Neural crest cell (in vitro differentiated cells): ENCODE measurements at places on chromosomes 2 and 18. TPM values are rescaled to one million over a fixed set of nuclear protein-coding genes. Genes with fewer than 3 reads are reported as not detected.

The DAPL1 gene
- total RNA-seq = not detected in 2 replicates

The IL36G gene
- total RNA-seq = not detected in 2 replicates

The SCYGR7 gene
- not detected in 2 replicates for total RNA-seq

The PLEKHH2 gene
- total RNA-seq = 1.9 and 2.1 TPM in 2 replicates

The PLA2R1 gene
- total RNA-seq = 0.09 and 0.18 TPM in 2 replicates

The HOXD8 gene
- total RNA-seq = not detected in 2 replicates

The TMEM247 gene
- total RNA-seq = not detected in 2 replicates

The CELF4 gene
- total RNA-seq = 1.8 and 1.9 TPM in 2 replicates

The MTX2 gene
- 23.7 and 25.6 TPM in 2 replicates for total RNA-seq

The RFTN2 gene
- 16.0 and 20.6 TPM in 2 replicates for total RNA-seq

The HOXD9 gene
- not detected in 2 replicates for total RNA-seq

The ITPRID2 gene
- total RNA-seq = 115 and 133 TPM in 2 replicates

The COMMD1 gene
- total RNA-seq = 30.1 and 30.5 TPM in 2 replicates

- H3K4me1 ChIP-seq = no peaks in the 10 kb centered on the region
- H3K27me3 ChIP-seq = no peaks in the 10 kb centered on the region
- H3K4me3 ChIP-seq = no peak overlapping the region
These were observed 335.7 kb upstream of the CDH7 start for GRCh38 chr18:65415098-65415497.

GRCh38 chr2:189363559-189363958 is 77.7 kb upstream of the WDR75 start:
- H3K27me3 ChIP-seq = no peaks in the 10 kb centered on the region
- no peak overlapping the region for H3K27ac ChIP-seq
- no peaks in the 10 kb centered on the region for H3K36me3 ChIP-seq
- no peak overlapping the region for H3K4me3 ChIP-seq

DNA sequence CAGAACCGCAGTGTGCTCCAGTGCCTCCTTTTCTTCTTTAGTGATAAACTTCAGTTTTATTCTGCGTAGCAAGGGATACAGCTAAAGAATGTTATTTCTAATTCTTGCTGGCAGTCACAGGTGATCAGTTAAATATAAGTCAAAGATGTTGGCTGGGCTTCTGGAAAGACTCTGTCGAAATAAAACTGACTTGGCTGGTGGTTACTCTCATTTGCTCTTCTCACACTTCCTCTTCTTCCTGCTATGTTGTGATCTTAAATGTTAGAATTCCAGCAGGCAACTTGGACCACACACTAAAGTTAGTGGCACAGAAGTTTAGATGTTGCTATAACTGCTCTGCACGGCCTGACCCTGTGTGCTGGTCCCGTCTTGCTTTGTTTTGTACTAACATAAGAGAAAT is 278.6 kb downstream of the CDH19 start:
- no peaks in the 10 kb centered on the region for H3K36me3 ChIP-seq
- H3K4me3 ChIP-seq = no peak overlapping the region
- H3K4me1 ChIP-seq = no peaks in the 10 kb centered on the region
- no peaks in the 10 kb centered on the region for H3K27me3 ChIP-seq
- no peak overlapping the region for H3K27ac ChIP-seq

DNA sequence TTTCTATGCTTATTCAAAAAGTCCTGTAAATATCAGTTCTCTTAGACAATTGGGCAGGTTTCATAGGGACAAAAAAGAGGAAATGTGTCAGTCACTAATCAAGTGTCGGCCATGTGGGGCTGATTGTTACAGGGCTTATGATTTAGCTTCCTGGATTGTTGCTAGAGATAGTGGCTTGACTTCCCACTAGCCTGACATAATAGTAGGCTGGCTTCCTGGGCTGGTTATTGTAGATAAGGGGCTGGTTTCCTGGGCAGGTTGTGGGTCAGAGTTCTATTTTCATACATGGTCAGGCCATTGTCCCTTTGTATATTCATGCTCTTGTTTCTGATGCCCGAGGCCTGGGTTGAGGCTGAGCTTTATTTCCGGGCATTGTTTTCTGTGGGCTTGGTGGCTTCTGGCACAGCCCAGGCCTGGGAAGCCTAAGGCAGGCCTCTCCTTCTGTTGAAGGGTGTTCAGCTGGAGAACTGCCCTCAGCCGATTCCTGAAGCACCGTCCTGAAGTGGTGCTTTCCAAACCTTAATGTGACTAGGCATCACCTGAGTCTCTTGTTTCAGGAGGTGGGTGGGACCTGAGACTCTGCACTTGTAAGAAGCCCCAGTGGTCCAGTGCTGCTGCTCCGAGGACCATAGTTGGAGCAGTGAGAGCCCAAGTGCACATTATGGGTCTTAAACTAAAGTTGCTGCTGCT is 37.0 kb downstream of the CD8B2 start:
- no peaks in the 10 kb centered on the region for H3K4me1 ChIP-seq
- no peaks in the 10 kb centered on the region for H3K27me3 ChIP-seq
- DNase-seq = no peak
- H3K36me3 ChIP-seq = no peaks in the 10 kb centered on the region
- H3K4me3 ChIP-seq = no peak overlapping the region

GRCh38 chr2:42129947-42130346 is 39.2 kb upstream of the EML4 start:
- H3K4me3 ChIP-seq = no peak overlapping the region
- no peak overlapping the region for H3K27ac ChIP-seq
- H3K27me3 ChIP-seq = peaks cover 6% of the 10 kb centered on the region
- peaks cover 28% of the 10 kb centered on the region for H3K4me1 ChIP-seq
- DNase-seq = no peak

DNA sequence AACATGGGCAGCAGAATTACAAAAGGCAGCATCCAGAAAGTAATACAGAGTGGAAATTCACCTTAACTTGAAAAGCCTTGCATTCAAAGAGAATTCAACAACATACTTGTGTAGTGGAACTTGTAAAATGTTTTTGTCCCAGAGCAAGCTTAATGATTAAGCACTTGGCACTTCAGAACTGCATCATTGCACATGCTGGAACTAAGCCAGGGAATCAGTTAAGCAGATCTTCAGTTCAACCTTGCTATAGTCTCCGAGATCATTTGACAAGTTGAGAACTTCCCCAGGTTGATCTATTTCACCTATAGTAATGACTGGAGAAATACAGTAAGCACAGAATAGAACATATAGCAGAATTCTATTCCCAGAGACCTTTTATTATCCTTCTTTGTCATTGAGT is 1337.2 kb upstream of the NXPH2 start:
- no peaks in the 10 kb centered on the region for H3K27me3 ChIP-seq
- no peaks in the 10 kb centered on the region for H3K36me3 ChIP-seq
- H3K4me1 ChIP-seq = no peaks in the 10 kb centered on the region

DNA sequence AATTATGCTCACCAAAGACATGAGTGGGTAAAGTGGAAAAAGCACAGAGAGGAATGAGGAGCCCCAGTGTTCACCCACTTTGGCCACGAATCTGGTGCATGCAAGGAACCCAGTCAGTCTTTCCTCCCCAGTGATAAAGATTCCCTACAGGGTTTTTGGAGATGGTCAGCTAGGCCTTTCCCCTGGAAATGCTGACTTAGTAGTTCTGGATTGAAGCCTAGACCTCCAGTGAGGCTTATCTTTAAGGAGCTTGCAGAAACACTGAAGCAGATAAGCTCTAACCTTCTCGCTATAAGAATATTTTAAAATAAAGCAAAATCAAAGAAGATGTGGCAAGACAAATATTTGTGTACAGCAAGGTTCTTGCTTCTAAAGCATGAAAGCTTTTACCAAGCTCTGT is 178.3 kb upstream of the CCDC68 start:
- no peaks in the 10 kb centered on the region for H3K4me1 ChIP-seq
- DNase-seq = no peak
- no peak overlapping the region for H3K4me3 ChIP-seq
- no peak overlapping the region for H3K27ac ChIP-seq

- no peak overlapping the region for H3K4me3 ChIP-seq
- H3K4me1 ChIP-seq = peaks cover 20% of the 10 kb centered on the region
- H3K36me3 ChIP-seq = no peaks in the 10 kb centered on the region
- no peaks in the 10 kb centered on the region for H3K27me3 ChIP-seq
- no peak overlapping the region for H3K27ac ChIP-seq
These were observed 330.8 kb downstream of the TXNL1 start for GRCh38 chr18:56307354-56308170.

GRCh38 chr2:167411367-167411766 is 523.1 kb downstream of the XIRP2 start:
- no peaks in the 10 kb centered on the region for H3K27me3 ChIP-seq
- H3K4me1 ChIP-seq = no peaks in the 10 kb centered on the region
- DNase-seq = no peak

- H3K4me3 ChIP-seq = peak overlapping the region; percentile 99
- peaks cover 15% of the 10 kb centered on the region for H3K36me3 ChIP-seq
- H3K27ac ChIP-seq = peak overlapping the region; percentile 98
- DNase-seq = peak; percentile 71
These were observed 2.1 kb downstream of the BCL2L11 start for GRCh38 chr2:111122631-111123421.

GRCh38 chr18:34794348-34794747 is 84.2 kb downstream of the DTNA start:
- DNase-seq = no peak
- no peak overlapping the region for H3K27ac ChIP-seq

DNA sequence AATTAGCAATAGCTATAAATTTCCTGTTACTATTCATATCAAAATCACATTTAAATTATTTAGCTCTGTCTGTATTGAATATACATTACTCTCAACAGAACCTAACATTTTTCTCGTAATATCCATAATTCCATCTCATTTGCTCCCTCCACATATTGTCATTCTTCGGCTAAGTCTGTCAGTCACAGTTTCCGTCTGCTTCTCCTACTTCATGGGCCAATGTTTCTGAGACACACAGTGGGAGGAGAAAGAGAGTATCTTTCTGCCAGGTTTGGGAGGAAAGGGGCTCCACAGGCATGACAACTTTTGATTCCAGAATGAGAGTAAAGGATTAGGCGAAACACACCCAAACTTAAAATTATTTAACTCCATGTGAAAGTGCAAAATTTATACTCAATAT is 273.1 kb upstream of the SMIM21 start:
- no peak overlapping the region for H3K4me3 ChIP-seq
- no peak for DNase-seq
- no peak overlapping the region for H3K27ac ChIP-seq

DNA sequence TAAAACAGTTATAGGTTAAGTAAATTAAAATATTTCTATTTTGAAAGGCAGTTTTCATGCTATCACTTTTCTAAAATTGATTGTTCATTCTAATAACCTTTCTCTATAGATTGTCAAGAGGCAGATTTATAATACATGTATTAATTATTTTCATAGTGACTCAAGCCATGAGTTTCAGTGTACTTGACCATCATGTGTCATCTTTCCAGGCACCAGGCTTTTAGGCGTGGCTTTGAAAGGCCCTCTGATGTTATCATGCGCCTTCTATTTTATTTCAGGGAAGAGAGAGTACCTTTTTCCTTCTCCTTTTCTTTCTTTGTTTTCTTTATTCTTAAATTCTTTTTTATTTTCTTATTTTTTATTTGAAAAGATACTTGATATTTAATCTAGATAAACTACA is 128.3 kb upstream of the ETAA1 start:
- no peaks in the 10 kb centered on the region for H3K36me3 ChIP-seq
- peaks cover 5% of the 10 kb centered on the region for H3K4me1 ChIP-seq
- no peak overlapping the region for H3K4me3 ChIP-seq
- no peaks in the 10 kb centered on the region for H3K27me3 ChIP-seq
- H3K27ac ChIP-seq = no peak overlapping the region

DNA sequence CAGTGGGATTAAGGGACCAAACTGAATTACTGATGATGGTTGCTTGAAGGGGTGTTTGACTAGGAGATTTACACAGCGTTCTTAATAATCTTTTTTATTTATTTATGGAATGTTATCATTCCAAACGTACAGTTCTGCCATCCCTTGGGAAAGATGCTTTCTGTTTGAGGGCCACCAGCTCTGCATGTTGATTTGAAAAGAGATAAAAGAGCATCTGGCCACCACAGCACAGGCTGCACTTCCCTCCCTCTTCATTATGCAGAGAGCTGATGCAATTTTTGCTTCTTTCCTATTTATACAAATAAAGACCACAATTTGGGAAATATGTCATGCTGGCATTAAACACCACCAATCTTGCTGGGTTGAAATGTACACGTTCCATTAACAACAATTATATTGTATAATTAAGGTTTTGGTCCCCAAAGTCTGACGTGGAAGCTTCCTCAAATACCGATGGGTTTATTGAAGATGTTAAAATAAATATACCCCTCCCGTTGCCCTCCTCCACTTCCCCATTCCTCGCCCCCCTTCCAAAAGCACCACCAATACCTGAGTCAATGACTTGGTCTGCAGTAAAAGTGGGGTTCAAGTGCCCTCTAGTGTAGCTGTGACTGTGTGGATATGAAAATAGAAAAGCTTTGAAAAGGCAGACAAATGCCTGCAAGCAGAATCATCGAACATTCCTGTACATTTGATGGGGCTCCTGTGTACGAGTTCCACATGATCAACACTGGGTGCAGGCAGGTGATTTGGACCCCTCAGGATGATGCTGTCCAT is 211.9 kb downstream of the HRH4 start:
- DNase-seq = no peak
- no peak overlapping the region for H3K27ac ChIP-seq
- H3K4me3 ChIP-seq = no peak overlapping the region
- no peaks in the 10 kb centered on the region for H3K27me3 ChIP-seq
- H3K4me1 ChIP-seq = no peaks in the 10 kb centered on the region

DNA sequence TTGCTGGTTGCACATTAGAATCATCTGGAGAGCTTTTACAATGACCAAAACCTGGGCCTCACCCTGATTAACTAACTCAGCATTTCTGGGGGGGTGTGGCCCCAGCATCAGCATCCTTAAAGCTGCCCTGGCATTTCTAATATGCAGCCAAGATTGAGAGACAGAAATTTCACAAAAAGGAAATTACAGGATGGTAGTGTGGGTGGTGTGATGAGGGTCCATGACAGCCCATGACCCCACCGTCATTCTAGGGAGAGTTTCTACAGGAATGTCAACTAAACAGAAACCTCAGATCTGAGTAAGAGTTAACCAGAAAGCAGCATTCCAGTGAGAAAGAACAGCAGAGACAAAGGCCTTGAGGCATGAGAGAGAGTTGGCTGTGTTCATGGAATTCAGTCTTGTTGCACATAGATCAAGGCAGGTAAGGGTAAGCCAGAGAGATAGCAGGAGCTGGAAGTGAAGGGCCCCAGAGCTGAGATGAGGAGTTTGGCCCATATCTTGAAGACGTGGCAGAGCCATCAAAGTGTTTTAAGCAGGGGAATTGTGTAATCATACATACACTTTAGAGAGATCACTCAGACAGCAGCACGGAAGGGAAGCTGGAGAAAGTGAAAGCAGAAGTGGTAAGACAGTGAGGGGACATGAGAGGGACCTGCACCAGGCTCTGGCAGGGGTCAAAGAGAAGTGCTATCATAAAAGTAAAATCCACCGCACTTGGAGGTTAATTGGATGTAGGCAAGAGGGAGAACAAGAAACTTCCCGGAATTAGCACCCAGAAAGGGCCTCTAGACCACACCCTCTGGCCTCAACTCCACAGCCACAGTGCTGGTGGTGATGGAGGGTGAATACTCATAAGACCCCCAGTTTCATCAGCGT is 7.8 kb upstream of the TRABD2A start:
- H3K4me1 ChIP-seq = peaks cover 4% of the 10 kb centered on the region
- H3K27ac ChIP-seq = no peak overlapping the region
- H3K36me3 ChIP-seq = no peaks in the 10 kb centered on the region
- no peak overlapping the region for H3K4me3 ChIP-seq
- peaks cover 22% of the 10 kb centered on the region for H3K27me3 ChIP-seq

DNA sequence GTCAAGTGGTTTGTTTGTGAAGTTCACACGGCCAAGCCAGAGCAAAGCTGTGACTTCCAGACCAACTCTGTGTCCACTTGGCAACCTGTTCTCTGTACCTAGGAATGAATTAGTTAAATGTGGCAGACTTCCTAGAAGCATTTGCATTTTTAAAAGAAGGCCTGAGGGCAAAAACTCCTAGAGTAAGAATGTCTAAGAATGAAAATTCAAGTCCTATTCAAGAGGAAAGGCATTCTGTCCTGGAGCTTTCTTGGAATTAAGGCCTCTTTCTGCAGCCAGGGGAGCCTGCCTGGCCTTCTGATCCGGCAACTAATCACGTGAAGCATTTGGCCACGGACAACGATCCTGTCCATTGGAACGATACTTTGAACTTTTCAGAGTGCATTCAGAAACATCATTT is 155.0 kb downstream of the SETBP1 start:
- peak overlapping the region; percentile 7 for H3K4me3 ChIP-seq
- peaks cover 4% of the 10 kb centered on the region for H3K36me3 ChIP-seq
- H3K4me1 ChIP-seq = peaks cover 65% of the 10 kb centered on the region
